NCI-H226 (cell line): ENCODE measurements at places on chromosomes 4 and X.

- no peak for DNase-seq
Measured at GRCh38 chr4:88672987-88673386, 24.6 kb downstream of the NAP1L5 start.

- no peak for DNase-seq
Measured at GRCh38 chr4:13032936-13033335, 451.2 kb downstream of the RAB28 start.

- no peak for DNase-seq
Measured at GRCh38 chr4:66946761-66947160, 598.5 kb downstream of the CENPC start.

- no peak for DNase-seq
Measured at GRCh38 chr4:12324965-12325364, 896.3 kb upstream of the HS3ST1 start.

GRCh38 chrX:10173331-10173900 lies 16.6 kb downstream of the CLCN4 start:
- DNase-seq: peak; percentile 85

DNA sequence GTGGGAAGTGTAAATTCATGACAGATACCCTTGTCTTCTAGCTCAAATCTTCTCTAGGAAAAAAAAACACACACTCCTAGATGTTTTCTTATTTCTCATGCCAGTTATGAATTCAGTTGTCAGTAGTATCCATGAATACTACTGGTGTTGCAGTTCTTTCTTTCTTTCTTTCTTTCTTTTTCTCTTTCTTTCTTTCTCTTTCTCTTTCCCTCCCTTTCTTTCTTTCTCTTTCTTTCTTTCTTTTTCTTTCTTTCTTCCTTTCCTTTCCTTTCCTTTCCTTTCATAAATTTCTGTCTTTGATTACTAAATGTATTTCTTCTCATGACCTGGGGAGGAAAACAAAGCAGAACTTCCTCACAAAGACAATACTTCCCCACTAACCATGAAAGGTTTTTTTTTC lies 253.8 kb downstream of the PCDH7 start:
- DNase-seq: no peak

- peak; percentile 4 for DNase-seq
Measured at GRCh38 chr4:114512595-114513295, 85.9 kb upstream of the UGT8 start.

GRCh38 chr4:57425610-57426009 lies 315.4 kb upstream of the IGFBP7 start:
- DNase-seq: peak; percentile 26

DNA sequence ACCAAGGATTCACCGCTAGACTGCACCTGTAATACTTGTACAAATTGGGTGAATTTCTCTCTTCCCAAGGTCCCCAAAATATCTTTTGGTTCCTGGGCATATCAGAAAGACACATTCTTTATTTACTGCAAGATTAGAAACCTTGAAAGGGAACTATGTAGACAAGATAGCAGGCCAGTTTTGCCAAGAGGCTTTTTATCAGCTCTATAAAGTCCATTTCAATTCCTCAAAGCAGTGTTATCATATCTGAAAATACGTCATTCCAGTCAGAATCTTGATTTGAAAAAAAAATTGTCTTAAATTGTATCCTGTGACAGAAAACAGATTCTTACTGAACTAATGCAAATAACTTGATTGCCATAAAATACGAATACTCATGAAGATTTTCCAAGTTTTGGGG lies 37.0 kb upstream of the NSG1 start:
- DNase-seq: no peak

GRCh38 chr4:80257851-80258250 lies 8.6 kb upstream of the FGF5 start:
- no peak for DNase-seq

- DNase-seq: no peak
Measured at GRCh38 chrX:17242470-17242869, 132.5 kb upstream of the NHS start.

DNA sequence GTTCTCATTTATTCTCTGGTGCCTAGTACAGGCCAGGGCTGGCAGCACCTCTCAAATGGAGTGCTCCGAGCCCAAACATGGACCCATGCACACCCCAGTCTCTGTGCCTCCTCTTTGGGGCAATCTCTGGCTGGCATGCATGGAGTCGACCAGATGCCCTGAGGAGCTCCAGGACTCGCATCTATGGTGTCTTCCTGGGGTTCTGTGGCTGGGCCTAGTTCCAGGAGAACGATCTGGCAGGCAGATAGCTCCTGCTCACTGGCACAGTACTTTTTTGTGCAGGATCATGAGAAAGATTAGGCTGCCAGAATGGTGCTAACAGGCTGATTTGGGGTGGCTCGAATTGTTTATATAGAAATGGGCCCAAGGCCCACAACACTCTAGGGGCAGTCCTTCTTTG lies 72.0 kb upstream of the PJA1 start:
- DNase-seq: no peak

DNA sequence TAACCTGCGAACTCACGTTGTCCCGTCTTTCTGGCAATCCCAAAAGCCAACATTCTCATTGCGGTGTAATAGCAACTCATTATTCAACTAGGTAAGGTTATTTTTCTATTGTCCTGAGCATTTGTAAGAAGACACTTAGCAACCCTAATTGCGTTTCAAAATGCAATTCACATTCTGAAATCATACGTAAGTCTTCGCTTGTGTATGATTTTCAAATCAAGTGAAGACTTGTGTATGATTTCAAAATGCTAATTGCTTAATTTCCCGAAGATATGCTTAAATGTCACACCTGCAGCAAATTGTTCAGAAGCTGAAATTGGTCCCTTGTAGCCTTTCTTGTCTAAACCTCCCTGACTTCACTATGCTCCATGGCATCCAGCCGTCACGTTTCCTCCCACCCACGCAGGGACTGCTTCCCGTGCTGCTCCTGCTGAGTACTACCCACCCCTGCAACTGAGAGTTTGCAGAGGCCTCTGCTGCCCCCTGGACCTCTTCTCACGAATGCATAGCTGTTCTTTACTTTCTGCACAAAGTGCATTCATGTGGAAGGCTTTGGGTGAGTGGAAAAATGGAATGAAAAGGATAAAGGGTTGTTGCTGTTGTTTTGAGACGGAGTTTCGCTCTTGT lies 40.8 kb upstream of the CLDN24 start:
- no peak for DNase-seq

DNA sequence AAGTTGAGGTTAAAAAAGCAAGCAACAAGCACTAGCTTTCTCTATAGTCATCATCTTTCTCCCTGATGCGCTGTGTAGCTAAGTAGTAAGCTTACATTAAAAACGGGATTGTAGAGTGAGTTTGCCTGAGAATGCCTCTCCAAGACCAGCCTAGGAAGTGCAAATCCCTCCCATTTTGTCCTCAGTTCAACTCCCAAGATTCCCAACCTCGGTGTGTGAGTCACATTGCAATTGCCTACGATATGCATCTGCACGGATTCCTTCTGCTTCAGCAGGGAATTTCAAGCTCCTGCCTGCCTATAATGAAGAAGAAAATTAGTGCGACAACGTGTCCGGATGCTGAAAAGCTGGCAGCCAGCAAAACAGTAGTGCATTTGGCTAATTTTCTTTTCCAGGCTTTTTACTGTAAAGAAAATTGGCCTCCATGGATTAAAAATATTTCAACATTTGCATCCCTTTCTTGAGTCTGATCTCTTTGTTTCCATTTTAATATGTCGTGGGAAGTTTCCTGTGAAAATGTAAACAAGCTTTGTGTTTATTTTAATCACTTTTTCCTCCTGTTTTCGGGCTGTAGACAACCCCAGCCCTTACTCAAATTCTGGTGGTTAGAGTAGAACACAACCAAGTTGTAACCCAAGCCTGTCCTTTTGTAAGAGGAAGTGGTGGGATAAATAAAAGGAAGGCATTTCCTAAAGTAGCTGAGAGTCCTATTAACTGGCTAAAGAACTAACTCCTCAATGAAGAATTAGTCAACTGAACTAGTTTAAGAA lies 58.4 kb upstream of the TET2 start:
- peak; percentile 70 for DNase-seq

DNA sequence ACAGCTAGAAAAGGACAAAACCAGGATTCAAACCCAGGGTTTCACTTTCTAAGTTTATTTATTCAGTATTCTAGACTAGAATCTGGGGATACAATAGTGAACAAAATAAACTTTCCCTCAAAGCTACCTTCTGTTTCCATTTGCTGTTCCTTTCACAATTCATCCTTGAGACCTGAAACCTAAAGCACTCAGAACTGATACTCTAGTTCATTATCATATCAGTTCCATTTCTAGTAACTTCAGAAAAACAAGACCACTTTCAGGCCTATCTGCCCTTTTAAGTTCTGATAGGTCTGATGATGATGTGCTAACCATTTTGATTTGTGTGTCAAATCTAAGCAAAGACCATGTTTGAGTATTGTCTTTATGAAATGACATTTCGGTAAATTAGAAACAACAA lies 7.8 kb upstream of the XK start:
- DNase-seq: no peak

- DNase-seq: no peak
Measured at GRCh38 chr4:26803211-26803861, 57.3 kb upstream of the STIM2 start.

GRCh38 chr4:135598151-135598550 lies 1396.6 kb upstream of the PABPC4L start:
- DNase-seq: no peak

- no peak for DNase-seq
Measured at GRCh38 chrX:133258481-133258880, 40.3 kb upstream of the TFDP3 start.

- DNase-seq: peak; percentile 75
Measured at GRCh38 chrX:14064626-14065432, 35.1 kb upstream of the GEMIN8 start.

- no peak for DNase-seq
Measured at GRCh38 chr4:86967798-86968197, 33.0 kb downstream of the AFF1 start.

DNA sequence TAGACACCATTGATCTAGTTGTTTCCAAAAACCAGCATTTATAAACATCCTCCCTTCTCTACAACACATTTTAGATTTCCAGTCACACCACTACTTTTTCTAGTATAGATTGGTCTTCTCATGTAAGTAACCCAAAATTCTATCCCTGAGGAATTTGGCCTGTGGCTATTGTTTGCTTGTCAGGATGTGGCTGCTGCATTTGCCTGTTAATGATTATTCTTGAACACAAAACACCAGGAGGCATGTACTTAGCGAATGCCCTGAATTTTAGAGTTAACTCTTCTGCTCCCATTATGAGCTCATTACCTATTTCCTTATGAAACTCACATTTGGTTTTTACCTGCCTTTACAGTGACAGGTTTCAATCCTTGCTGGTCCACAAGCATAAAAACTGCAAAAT lies 102.0 kb upstream of the FSTL5 start:
- DNase-seq: no peak

DNA sequence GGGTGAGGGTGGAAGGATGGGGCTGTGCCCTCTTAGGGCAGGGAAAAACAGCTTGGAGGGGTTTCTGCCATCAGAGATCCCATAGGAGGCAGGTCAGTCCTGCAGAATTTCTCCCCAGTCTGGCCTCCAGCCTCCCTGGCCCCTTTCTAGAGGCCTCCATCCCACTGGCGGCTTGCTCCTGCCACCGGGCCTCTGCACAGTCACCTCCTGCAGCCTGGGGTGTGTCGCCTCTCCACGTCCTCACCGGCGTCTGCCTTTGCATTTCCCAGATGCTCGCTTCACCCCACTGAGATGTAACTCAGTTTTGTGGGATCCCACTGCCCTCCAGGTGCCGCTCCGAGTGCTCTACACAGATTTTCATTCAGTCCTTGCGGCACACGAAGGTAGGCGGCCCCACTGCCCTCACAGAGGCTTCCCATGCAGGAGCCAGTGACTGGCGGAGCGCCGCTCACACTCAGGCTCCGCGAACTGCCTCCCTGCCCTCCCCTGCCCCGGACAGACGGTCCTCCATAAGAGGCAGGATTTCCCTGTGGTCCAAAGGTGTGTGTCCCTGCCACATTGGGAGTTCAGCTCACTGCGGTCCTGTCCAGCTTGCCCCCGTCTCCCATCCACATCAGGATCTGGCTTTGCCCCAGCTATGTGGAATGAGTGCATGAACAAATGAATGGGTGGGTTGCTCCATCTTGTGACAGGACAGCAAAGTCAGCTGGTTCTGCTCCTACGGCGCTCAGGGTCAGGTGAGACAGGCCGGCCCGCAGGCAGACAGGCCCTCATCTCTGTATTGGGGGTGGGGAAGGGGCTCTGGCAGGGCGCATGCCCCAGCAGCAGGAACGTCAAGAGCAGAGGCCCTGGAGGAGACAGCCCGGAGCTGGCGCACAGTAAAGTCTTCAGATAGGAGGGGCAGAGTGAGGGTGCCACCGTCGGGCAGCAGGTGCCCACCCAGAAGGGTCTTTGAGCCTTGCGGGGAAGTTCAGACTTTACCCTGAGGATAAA lies 2.7 kb upstream of the TMEM271 start:
- DNase-seq: no peak

DNA sequence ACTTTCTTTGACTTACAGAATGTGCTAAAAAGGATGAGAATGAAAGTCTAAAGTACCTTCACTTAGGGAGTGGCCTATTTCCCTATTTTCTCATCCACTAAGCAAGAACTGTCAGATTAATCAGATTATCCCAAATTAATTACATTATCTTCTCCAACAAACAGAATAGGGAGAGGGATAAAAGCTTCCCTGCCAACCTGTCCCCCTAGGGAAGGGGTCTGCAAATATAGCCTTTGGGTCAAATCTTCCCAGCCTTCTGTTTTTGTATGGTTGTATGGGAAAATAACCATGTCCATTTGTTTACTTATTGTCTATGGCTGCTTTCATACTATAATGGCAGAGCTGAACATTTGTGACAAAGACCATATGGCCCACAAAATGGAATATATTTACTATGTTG lies 57.1 kb upstream of the USP38 start:
- DNase-seq: no peak

DNA sequence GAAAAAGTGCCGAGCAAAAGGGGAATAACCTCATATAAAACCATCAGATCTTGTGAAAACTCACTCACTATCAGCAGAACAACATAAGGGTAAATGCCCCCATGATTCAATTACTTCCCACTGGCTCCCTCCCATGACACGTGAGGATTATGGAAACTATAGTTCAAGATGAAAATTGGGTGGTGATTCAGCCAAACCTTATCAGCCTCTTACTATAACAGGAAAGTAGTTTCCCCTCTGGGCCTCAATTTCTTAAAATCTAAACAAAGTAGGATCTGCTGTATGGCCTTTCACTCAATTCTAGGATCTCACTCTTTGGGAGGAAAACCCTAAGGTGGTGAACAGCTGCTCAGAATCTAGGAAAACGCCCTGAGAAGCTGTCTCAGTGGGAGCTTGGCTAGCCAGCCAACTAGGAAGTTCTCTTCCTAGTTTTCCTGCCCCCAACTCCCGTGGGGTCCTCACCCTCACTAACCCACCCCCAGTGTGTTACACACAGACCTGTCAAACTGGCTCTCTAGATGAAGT lies 1017.1 kb upstream of the HS3ST1 start:
- DNase-seq: no peak
